CD4-positive, alpha-beta memory T cell (primary cell): ENCODE measurements at places on chromosomes 2 and 18. TPM values are rescaled to one million over a fixed set of nuclear protein-coding genes. Genes with fewer than 3 reads are reported as not detected.
A peak's percentile ranks its signal among the peaks of the same experiment; 100 is the strongest.

DNA sequence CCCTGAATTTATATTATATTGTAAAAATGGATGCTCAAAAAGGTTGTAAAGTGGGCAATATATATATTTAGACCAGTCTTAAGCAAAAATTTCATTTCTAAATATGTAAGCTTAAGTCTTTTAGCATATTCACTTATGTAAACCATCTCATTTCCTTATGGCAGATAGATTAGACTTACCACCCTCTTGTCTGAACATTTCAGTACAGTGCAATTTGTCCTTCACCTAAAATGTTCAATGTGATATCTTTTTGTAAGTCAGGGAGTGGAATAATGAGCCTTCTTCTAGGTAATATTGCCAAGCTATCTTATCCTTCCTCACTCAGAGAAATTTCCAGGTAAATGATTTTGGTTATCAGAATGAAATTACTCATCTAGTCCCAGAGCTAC lies 92.3 kb downstream of the KLF7 start:
- H3K27me3 ChIP-seq, result no peaks in the 10 kb centered on the region
- DNase-seq, result no peak
- H3K4me3 ChIP-seq, result no peak overlapping the region
- H3K36me3 ChIP-seq, result no peaks in the 10 kb centered on the region

DNA sequence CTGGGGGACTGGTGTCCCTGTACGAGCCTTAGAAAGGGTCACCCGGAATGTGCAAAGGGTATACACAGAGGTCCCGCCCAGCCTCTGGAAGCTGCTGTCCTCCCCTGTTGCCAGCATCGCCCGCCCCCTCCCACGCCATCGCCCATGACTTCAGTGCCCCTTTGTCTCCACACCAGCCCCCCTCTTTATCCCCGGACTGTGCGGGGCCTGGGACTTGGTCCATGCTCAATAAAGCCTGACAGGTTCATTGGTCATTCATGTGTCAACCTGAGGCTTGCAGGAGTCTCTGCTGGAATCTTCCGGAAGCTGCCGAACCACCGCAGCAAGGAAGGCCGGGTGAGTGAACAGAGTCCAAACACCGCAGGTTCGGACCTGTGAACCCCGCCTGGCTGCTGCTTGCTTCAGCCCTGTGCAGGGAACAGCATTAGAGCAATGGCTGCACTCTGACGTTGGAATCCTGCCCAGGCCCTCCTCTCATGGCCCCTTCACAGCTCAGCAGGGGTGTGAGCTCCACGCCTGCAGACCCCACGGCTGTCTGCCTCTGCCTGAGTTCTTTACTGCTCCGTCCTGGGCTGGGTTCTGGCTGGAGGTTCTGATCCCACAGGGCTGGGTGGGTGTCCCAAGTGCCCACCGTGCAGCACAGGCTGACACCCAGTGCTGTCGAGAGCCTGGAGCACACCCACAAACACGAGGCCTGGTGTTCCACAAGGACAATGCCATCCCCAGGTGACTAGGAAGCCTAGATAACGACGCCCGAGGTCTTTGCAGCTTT lies 96.5 kb downstream of the SEPTIN10 start:
- no peaks in the 10 kb centered on the region for H3K4me1 ChIP-seq
- DNase-seq, result no peak
- no peaks in the 10 kb centered on the region for H3K27me3 ChIP-seq

GRCh38 chr18:400456-400855 lies 100.0 kb downstream of the COLEC12 start:
- DNase-seq, result no peak
- no peak overlapping the region for H3K27ac ChIP-seq
- no peaks in the 10 kb centered on the region for H3K27me3 ChIP-seq
- no peaks in the 10 kb centered on the region for H3K36me3 ChIP-seq

DNA sequence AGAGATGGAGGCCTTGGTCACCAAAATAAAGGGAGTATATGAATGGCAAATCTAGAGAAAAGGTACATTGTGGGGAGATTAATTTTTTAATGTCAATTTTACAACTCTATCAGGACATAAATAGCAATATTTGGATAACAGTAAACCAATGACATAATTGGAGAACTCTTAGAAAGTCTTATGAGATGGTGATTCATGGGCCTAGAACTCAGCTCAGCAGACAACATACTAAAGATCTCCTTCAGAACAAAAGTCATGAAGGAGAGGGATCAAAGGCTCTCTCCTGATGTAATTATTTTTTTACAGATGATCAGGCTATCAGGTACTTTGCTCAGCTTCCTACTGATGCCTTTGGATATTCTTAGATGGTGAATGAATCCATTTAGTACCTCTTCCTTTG lies 90.0 kb downstream of the CRACDL start:
- no peak overlapping the region for H3K4me3 ChIP-seq
- H3K4me1 ChIP-seq, result no peaks in the 10 kb centered on the region
- no peaks in the 10 kb centered on the region for H3K36me3 ChIP-seq
- H3K27ac ChIP-seq, result no peak overlapping the region
- H3K27me3 ChIP-seq, result peaks cover 5% of the 10 kb centered on the region
- DNase-seq, result no peak

GRCh38 chr2:240103136-240103535 lies 33.0 kb downstream of the COPS9 start:
- H3K27ac ChIP-seq, result no peak overlapping the region
- H3K4me3 ChIP-seq, result no peak overlapping the region
- no peak for DNase-seq
- H3K4me1 ChIP-seq, result no peaks in the 10 kb centered on the region

- no peaks in the 10 kb centered on the region for H3K4me1 ChIP-seq
- DNase-seq, result no peak
- no peak overlapping the region for H3K27ac ChIP-seq
- H3K27me3 ChIP-seq, result no peaks in the 10 kb centered on the region
Observed at GRCh38 chr18:13530033-13530878, 196.1 kb downstream of the FAM210A start.

- no peak overlapping the region for H3K27ac ChIP-seq
- no peaks in the 10 kb centered on the region for H3K36me3 ChIP-seq
- peaks cover 11% of the 10 kb centered on the region for H3K4me1 ChIP-seq
- peak; percentile 65 for DNase-seq
Observed at GRCh38 chr18:3305354-3305762, 43.4 kb downstream of the MYL12B start.

- no peak overlapping the region for H3K27ac ChIP-seq
- DNase-seq, result no peak
- H3K27me3 ChIP-seq, result no peaks in the 10 kb centered on the region
- H3K4me3 ChIP-seq, result no peak overlapping the region
- no peaks in the 10 kb centered on the region for H3K4me1 ChIP-seq
- no peaks in the 10 kb centered on the region for H3K36me3 ChIP-seq
Observed at GRCh38 chr2:224009605-224010315, 29.3 kb downstream of the SERPINE2 start.

DNA sequence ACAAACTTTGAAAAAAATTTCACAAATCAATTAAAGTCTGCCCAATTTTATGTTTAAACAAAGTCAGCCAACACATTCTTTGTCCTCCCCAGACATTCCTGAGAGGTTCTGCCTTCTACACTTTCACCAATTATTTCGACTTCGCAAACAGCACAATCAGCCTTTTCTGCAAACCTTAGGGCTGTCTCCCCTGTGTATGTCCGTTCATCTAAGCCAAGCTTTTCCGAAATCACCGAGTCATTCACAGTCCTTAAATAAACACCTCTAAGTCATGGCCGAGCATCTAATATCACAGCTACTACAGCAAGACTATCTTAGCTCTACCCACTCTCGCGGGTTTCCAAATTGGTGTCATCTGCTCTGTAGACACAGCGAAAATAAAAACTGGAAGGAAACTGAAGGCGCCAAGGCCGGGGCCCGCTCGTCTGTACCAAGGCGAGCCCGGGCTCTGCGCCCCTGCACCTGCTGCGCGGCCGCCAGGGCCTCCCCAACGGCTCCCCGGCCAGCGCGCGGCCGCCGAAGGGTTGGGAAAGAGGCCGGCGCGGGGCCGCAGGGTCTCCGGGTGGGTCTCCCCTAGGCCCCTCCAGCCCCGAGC lies 730 bp downstream of the ODC1 start:
- H3K27me3 ChIP-seq, result no peaks in the 10 kb centered on the region
- H3K36me3 ChIP-seq, result peaks cover 25% of the 10 kb centered on the region
- H3K27ac ChIP-seq, result peak overlapping the region; percentile 75
- DNase-seq, result no peak
- peak overlapping the region; percentile 54 for H3K4me3 ChIP-seq

- H3K4me1 ChIP-seq, result no peaks in the 10 kb centered on the region
- no peaks in the 10 kb centered on the region for H3K27me3 ChIP-seq
- DNase-seq, result no peak
- no peak overlapping the region for H3K27ac ChIP-seq
- no peak overlapping the region for H3K4me3 ChIP-seq
- no peaks in the 10 kb centered on the region for H3K36me3 ChIP-seq
Observed at GRCh38 chr18:55185391-55185790, 226.1 kb upstream of the CCDC68 start.

MEP1B gene
- not detected for total RNA-seq

GREB1 gene
- total RNA-seq, result 0.19 TPM

CCBE1 gene
- total RNA-seq, result not detected
